ENCODE measurements at places on chromosomes 13 and 19.

DNA sequence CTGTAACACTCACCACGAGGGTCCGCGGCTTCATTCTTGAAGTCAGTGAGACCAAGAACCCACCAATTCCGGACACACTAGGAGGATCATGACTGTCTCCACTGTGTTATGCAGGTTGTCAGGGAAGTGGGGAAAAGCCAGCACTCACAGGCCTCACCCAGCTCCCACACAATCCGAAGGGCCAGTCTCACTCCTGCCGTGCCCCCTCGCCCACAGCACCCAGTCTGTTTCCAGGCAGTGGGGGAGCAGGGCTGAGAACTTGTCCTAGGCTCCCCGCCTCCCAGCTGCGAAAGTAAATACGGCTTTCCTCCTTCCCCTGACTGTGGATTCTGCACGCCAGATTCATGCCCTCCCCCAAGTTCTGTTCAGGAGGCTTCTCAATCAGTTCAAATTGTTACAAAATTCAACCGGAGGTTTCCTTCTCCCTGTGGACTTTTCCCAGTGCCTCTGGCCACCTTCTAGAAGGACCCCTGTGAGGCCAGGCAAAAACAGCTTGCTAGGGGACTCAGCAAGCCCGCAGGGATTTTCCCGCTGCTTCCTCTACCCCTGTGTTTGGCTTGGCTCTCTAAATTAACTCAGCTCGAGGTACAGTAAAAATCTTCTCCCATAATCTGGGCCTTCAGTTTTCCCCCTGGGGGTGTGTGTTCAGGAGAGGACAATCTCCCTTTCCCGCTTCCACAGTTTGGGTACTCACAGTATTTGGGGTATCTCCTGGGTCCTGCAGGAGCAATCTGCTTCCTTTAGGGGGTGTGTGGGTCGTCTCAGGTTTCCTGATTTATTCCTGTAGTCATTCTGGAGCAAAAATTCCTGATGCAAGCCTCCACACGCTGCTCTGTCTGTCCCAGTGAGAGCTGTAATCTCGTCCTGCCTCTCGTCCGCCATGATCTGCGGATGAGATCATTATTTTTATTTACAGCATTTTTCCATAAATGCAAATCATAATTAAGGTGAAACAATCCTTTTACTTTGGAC is 899.8 kb downstream of the GPC5 start:
- DNase-seq: no peak

- no peak for DNase-seq
These were observed 57.1 kb downstream of the IER2 start for GRCh38 chr19:13207237-13207845.

DNA sequence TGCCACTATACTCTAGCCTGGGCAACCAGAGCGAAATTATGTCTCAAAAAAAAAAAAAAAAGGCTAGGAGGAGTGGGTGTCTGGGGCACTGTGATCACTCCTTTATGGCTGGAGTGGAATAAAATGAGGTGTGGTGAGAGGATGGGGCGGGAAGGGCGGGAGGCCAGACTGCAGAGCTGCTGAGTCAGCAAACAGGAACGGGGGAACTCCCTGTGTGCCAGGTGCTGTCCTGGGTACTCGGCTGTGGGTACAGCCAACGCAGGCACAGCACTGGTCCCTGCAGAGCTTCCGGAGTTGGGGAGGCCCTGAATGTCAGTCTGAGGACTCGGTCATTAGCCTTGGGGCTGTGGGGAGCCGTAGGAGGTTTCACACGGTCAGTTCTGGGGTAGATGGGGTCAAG is 5.7 kb downstream of the PRPF31 start:
- DNase-seq: no peak

- DNase-seq: no peak
These were observed 12.3 kb downstream of the COL4A1 start for GRCh38 chr13:110294622-110295021.

DNA sequence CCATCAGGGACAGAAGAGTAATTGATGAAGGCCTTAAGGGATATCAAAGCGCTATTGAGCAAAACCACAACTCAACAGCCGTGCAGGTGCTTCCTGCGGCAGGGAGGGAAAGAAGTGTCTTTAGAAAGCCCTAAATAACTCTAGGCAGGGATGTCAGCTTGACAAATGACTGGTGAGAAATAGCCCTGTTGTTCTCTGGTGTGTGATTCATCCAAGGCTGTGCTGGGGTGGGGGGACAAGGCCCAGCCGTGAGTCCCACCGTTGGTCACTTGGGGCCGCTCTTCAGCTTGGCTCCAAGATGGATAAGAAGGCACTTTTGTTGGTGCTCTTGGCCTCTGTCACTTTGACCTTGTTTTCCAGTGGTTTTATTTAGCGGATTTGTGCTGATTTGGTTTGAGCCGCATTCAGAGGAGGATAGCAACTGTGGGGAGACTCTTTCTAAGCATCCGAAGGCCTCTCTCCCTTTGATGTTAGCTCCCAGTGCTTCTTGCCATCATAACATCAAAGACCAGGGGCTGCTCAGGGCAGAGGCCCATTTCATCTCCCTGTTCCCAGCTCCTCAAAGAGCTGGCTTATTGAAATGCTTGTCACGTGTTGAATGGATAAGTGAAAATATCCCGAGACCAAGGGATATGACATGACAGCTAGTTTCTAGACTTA is 130.3 kb upstream of the SERP2 start:
- no peak for DNase-seq

DNA sequence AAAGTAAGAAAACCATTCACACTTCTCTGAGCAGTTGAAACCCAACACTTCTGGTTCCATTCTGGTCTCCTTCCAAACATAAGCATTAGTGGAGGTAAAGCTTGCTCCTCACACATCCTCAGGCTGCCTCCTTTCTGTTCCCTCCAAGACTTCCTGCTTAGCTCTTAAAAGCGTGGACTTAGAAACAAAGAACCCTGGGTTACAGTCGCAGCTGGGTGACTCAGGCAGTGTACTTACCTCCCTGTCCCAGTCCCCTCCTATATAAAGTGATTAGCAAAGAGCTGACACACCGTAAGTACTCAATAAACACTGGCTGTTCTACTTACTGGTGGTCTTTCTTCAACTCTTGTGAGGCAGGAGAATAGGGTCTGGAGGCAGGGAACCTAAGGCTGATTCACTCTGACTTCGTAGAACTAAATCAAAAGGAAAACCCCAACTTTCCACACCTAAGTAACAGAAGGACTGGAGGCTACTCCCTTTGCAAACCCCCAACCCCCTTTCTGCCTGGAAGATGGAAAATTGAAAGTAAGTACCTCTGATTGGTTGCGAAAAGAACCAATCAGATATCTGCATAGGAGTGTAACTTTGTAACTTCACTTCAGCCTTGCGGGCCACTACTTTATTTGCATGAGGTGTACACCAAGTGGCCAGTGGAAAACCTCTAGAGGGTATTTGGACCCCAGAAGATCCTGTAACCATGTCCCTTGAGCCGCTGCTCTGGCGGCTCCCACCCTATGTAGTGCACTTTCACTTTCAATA is 165.4 kb downstream of the SUCLA2 start:
- DNase-seq: no peak

- no peak for DNase-seq
These were observed 1323.5 kb upstream of the SLC10A2 start for GRCh38 chr13:104389691-104390090.

GRCh38 chr13:112616586-112617362 is 28.8 kb upstream of the TUBGCP3 start:
- peak; percentile 50 for DNase-seq

DNA sequence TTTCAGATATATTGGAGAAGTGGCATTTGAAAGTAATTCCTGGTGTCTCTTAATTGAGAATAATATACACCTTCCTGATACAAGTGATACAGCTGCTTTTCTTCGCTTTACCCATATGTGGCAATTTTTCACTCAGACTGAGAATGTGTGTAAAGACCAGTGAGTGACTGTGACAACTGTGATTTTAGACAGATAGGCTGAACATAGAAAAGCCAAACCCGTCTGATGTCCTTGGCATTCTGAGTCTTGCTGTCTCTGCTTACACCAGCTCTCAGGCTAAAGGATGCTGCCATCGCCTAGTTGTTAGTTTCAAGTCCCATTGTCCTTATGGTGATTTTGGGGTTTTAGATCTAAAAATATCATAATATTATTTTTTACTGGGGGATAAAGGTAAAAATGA is 492.6 kb downstream of the RFC3 start:
- no peak for DNase-seq

DNA sequence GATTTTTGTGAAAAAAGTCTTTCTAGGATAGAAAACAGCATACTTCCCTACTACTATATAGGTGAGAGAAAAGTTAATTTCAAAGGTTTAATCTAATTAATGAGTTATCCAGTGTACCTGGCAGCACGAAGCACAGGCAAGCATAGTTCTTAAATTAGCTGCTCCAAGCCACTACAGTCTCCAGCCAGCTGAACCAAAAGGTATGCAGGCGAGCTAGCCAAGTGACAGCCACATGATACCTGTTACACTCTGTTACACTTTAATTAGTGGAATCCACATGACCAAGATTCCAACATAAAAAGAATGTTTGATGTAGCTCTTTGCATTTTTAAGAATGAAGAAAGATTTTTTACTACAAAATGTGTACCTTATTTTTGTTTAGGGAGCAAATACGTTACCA is 15.5 kb downstream of the SLC25A30 start:
- no peak for DNase-seq

GRCh38 chr19:15299568-15300409 is 32.5 kb downstream of the BRD4 start:
- no peak for DNase-seq

DNA sequence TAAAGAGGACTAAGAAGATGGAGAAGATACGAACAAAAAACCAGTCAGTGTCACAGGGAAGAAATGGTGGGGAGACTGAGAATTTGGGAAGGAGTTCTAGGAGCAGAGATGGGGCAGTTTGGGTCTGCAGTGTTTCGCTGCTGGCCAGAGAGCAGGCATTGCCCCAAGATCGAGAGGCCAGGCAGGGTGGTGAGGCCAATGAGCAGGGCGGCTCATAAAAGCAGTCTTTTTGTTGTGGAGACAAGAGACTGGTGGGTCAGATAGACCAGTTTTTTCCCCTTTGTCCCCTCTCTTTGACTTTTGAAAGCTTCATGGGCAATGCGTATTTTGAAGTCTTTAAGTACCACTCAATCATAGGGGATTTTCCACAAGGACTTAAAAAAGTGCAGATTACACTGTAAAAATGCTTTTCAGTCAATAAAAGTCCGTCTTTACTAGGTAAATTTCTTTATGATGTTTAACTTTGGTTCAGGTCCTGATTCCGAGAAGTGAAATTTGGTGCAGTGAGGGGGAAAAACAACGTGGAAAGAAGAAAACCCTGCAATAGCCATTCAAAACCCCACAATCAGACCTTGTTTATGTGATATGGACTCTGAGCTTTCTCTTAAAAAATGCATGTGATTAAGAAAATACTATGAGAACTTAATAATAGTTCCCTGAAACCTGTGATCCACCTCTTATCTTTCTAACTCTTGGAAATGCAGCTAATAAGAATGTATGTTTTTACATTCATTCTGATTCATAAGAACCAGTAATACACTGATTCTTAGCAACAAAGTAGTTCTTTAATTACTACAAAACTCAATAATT is 338.9 kb downstream of the KLF5 start:
- DNase-seq: no peak

GRCh38 chr19:50272263-50272897 is 56.8 kb downstream of the KCNC3 start:
- DNase-seq: no peak

DNA sequence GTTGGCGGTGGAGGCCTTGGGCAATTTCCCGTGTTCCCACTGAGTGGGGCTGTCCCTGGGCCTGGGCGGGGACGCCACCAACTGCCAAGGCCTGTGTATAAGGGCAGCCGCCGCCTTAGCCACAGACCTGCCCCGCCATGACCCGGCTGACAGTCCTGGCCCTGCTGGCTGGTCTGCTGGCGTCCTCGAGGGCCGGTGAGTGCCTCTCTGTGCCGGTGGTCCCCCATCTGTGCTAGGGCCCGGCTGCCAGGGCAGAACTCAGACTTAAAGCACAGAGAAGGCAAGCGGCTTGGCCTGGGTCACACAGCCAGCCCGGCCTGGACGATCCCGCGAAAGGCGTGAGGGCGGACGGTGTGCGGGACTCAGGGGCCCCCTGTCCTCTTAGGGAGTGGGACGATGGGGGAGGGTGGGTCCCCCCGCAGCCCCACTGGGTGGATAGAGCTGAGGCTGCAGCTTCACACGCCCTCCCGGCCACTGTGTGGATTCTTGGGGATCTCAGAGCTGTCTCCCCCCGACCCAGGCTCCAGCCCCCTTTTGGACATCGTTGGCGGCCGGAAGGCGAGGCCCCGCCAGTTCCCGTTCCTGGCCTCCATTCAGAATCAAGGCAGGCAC is at the start of gene AZU1:
Gene AZU1 (plus strand): TSS at position 128 of the 612 bp plus-strand sequence. CDS start 10 bp downstream, at position 138.
- DNase-seq: no peak

- DNase-seq: no peak
These were observed 1108.8 kb upstream of the PCDH20 start for GRCh38 chr13:62524498-62524897.

GRCh38 chr13:112483299-112483698 is 104.7 kb downstream of the TUBGCP3 start:
- no peak for DNase-seq

- peak; percentile 83 for DNase-seq
These were observed 15.3 kb downstream of the IZUMO2 start for GRCh38 chr19:50147462-50148423.

DNA sequence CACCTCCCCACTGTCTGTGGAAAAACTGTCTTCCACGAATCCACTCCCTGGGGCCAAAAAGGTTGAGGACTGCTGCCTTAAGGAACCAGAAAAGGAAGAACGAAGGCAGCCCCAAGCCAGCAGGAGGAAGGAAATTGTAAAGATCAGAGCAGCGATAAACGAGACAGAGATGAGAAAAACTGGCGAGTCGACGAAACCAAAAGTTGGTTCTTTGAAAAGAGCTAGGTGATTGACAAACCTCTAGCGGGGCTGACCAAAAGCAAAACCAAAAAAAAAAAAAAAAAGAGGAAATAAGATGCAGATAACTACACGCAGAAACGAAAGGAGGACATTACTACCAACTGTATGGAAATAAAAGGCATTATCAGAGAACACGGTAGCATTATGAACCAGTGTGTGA is 76.9 kb downstream of the GADD45B start:
- no peak for DNase-seq

DNA sequence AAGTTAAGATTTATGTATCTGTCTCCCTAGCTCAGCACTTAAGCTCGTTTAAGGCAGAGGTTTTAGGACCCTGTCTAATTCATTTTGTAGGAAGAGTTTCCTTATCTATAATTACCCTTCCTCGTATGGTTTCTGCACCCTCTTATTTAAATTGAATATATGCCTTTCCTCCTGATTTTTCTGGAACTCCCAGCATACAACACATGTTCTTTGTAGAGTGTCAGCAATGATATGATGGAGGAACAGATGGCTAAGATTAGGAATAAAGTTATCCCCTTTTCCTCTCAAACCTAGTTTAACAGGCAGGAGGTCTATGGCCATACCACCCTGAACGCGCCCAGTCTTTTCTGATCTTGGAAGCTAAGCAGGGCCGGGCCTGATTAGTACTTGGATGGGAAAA is 359.5 kb downstream of the PCDH17 start:
- no peak for DNase-seq

DNA sequence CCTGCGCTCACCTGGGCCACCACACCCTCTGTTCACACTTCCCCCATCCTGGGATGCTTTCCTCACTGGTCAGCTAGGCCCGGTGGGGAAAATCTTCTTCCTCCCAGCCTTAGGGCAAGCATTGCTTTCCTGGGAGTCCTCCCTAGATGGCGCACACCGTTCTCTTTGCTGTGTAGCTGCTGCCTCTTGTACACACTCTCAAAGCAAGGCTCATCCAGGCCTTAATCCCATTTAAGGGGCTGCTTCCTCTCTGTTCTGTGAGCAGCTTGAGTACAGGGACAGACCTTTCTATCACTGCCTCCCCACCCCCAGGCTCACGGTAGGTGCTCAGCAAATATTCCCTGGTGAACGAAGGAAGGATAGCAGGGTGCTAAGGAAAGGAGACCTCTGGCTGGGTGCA is 11.1 kb downstream of the SLC7A10 start:
- DNase-seq: peak; percentile 59

Data from HEK293T (cell line).